Mesenchymal stem cell (in vitro differentiated cells and primary cell): ENCODE measurements at places on chromosomes 1 and 21.
A peak's percentile ranks its signal among the peaks of the same experiment; 100 is the strongest.

DNA sequence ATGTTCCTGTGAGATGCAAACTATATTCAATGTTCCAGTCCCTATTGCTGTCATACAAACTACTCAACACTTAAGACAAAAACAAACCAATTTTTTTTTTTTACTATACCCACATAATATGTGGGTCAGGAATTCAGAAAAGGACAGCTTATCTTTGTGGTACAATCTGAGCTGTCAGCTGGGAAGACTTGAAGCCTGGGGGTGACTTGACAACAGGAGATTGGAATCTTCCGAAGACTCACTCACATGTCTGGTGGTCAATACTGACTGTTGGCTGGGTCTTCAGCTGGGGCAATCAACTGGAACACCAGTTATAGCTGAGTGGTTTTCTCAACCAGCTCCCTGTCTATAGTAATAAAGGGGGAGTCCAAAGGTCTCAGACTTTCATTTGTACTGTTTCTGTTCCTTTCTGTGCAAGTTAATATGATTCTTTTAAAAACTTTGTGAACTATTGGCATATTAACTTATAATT, 81.7 kb upstream of the ATP1B1 start:
- DNase-seq = no peak
- H3K27ac ChIP-seq = peak overlapping the region; percentile 98
- H3K4me3 ChIP-seq = no peak overlapping the region

- H3K27me3 ChIP-seq = no peaks in the 10 kb centered on the region
- no peaks in the 10 kb centered on the region for H3K4me1 ChIP-seq
- no peak overlapping the region for H3K27ac ChIP-seq
- no peak for DNase-seq
Observed at GRCh38 chr21:14956807-14957206, 108.0 kb downstream of the NRIP1 start.

DNA sequence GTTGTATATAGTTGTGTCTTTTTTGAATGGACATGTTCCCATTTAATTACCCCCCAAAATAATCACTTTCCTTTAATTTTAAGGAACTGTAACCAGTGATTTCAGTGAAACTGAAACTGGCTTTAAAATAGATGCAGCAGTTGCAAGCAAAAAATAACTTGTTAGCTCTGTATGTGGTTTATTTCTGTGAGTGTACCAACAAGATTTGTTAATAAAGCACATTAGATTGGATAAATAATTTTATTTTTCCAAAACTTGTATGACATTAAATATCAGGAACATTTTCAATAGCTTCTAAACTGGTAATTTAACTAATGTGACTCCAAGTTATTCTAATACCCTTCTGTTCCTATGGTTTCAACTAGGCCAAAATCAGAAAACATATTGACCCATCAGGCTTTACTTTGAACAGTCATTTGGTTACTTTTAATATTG, 184.3 kb upstream of the CACYBP start:
- H3K36me3 ChIP-seq = no peaks in the 10 kb centered on the region
- H3K27me3 ChIP-seq = no peaks in the 10 kb centered on the region
- peaks cover 4% of the 10 kb centered on the region for H3K4me1 ChIP-seq
- no peak for DNase-seq

DNA sequence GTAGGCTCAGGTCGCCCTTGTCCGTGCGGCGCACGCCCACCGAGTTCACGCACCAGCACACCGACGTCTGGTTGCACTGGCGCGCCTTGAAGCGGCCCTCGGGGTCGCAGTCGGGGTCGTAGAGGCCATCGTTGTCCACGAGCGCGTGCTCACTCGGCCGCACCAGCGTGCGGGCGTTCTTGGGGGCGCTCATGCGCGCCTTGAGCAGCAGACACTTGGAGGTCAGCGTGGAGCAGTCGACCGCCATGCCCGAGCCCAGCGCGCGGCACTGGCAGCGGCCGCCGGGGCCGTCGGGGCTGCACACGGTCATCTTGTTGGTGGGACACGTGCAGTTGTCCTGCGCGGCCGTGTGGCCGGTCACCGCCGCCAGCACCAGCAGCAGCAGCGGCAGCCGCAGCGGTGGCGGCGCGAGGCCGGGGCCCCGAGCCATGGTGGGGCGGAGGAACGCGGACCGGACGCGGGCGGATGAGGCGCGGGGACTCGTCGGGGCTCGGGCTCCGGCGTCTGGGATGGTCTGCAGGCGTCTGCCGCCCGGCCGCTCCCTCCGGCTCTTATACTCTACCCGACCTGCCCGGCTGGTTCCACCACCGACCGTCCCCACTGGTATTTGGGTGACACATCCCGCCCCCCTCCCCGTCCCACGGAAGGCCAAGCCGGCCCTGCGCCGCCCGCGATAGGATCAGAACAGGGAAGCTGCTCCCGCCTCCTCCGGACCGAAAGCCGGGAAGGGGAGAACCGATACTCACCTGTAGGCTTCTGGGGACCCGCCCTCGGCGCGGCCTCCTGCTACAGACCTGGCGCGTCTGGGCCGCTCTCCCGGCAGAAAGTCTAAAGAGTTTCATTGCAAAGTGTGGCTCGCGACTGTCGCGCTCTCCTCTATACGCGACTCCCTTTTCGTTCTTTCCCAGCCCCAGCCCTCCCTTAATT, at the start of gene TACSTD2:
TSS of gene TACSTD2 (minus strand) at position 526 of the 927 bp plus-strand sequence. CDS start at position 430, 96 bp downstream.
- H3K27ac ChIP-seq = no peak within 1 kb of the TSS
- no peaks in the 10 kb centered on the region for H3K36me3 ChIP-seq
- DNase-seq = peak; percentile 18
- peaks cover 10% of the 10 kb centered on the region for H3K4me1 ChIP-seq

GRCh38 chr21:34354836-34355235, 9.0 kb upstream of the KCNE2 start:
- DNase-seq = no peak
- H3K4me3 ChIP-seq = no peak overlapping the region

- DNase-seq = peak; percentile 33
- no peak overlapping the region for H3K4me3 ChIP-seq
- no peaks in the 10 kb centered on the region for H3K36me3 ChIP-seq
Observed at GRCh38 chr1:89971600-89971999, 23.3 kb upstream of the ZNF326 start.

GRCh38 chr1:3060601-3061551, 8.1 kb upstream of the PRDM16 start:
- peaks cover 3% of the 10 kb centered on the region for H3K4me1 ChIP-seq
- H3K36me3 ChIP-seq = no peaks in the 10 kb centered on the region
- H3K4me3 ChIP-seq = no peak overlapping the region
- peaks cover 96% of the 10 kb centered on the region for H3K27me3 ChIP-seq
- no peak overlapping the region for H3K27ac ChIP-seq
- DNase-seq = no peak

GRCh38 chr1:186679924-186680244, 339 bp downstream of the PTGS2 start:
- DNase-seq = no peak
- no peaks in the 10 kb centered on the region for H3K27me3 ChIP-seq
- H3K27ac ChIP-seq = no peak overlapping the region
- no peaks in the 10 kb centered on the region for H3K4me1 ChIP-seq
- peaks cover 20% of the 10 kb centered on the region for H3K36me3 ChIP-seq

DNA sequence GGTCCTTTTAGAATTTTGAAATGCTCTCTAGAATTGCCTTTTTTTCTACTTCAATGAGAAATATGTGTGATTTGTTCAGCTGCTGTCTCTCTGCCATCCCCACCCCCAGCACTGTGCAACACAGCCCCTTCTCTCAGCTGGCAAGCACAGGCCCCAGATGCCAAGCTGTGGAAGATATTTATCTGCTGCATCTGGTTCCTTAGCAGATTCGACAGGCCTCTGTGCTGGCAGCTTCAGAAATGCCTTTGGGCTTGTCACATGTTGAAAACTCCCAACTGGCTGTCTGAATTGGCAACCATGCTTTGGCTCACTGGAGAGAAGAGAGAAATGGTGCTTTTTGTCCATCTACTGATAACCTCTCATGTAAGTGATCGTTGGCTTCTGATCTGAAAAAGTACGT, 206.7 kb upstream of the C1orf87 start:
- H3K4me1 ChIP-seq = peaks cover 2% of the 10 kb centered on the region
- no peaks in the 10 kb centered on the region for H3K36me3 ChIP-seq
- H3K27me3 ChIP-seq = no peaks in the 10 kb centered on the region
- no peak overlapping the region for H3K27ac ChIP-seq

GRCh38 chr1:186463926-186464325, 3.0 kb upstream of the PDC start:
- no peaks in the 10 kb centered on the region for H3K27me3 ChIP-seq
- no peak overlapping the region for H3K4me3 ChIP-seq
- no peak for DNase-seq
- no peak overlapping the region for H3K27ac ChIP-seq
- no peaks in the 10 kb centered on the region for H3K4me1 ChIP-seq

- no peaks in the 10 kb centered on the region for H3K36me3 ChIP-seq
- no peaks in the 10 kb centered on the region for H3K27me3 ChIP-seq
- no peak overlapping the region for H3K4me3 ChIP-seq
- H3K27ac ChIP-seq = no peak overlapping the region
Observed at GRCh38 chr1:65103807-65104206, 44.2 kb upstream of the AK4 start.

GRCh38 chr1:85282424-85282823, 6.0 kb upstream of the BCL10 start:
- no peaks in the 10 kb centered on the region for H3K36me3 ChIP-seq
- H3K27me3 ChIP-seq = no peaks in the 10 kb centered on the region
- DNase-seq = no peak
- no peak overlapping the region for H3K4me3 ChIP-seq

GRCh38 chr1:232923739-232924386, 26.5 kb upstream of the NTPCR start:
- peaks cover 2% of the 10 kb centered on the region for H3K4me1 ChIP-seq
- peak; percentile 18 for DNase-seq
- H3K27me3 ChIP-seq = no peaks in the 10 kb centered on the region
- H3K27ac ChIP-seq = peak overlapping the region; percentile 15

DNA sequence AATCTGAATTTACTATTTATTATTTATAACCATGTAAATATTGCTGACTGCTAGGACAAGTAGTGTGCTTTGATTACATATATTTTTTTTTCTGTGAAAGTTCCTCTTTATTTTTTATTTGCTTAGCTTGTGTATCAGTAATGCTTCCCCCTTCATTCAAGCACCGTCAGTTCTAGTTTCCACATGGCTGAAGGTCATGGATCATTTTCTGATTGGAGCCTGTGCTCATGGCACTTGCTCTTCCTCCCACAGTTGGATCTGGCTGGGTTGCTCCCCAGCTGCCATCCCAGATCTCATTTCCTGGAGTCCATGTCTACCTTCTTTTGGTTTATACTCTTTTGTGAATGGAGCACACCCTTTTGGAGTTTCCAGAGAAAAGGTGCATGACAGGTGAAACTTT, 57.0 kb upstream of the IGSF5 start:
- H3K4me1 ChIP-seq = peaks cover 2% of the 10 kb centered on the region
- H3K27ac ChIP-seq = no peak overlapping the region
- no peak overlapping the region for H3K4me3 ChIP-seq
- H3K27me3 ChIP-seq = no peaks in the 10 kb centered on the region
- no peak for DNase-seq

DNA sequence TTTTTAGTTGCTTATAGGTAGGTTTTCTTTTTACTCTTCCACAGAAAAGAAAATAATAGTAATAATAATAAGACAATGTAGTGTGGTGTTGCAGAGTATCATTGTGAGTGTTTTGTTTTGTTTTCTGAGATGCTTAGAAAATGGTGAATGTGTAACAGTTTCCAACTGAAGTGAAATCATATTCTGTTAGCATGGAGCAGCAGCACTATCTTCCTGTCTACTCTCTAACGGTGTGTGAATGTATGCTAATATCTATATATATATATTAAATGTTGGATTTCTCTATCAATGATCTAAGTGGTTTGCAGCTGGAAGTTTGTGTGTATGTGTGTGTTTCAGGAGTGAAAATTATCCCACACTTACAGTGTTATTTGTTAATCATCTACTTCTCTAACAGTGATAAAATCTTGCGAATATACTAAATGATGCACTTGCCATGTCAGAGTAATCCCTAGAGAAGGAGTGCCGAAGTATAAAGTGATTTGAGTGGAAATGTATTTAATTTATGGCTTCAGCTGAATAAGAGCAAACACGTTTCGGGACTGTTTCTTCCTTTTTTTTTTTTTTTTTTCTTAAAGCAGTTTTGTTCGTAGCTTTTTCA, 377 bp downstream of the SAMD13 start:
- peaks cover 4% of the 10 kb centered on the region for H3K4me1 ChIP-seq
- H3K27me3 ChIP-seq = no peaks in the 10 kb centered on the region
- no peaks in the 10 kb centered on the region for H3K36me3 ChIP-seq
- peak; percentile 19 for DNase-seq
- H3K4me3 ChIP-seq = no peak overlapping the region

- H3K4me3 ChIP-seq = peak overlapping the region; percentile 39
- DNase-seq = peak; percentile 95
- H3K4me1 ChIP-seq = peaks cover 19% of the 10 kb centered on the region
- H3K27ac ChIP-seq = peak overlapping the region; percentile 37
Observed at GRCh38 chr1:32989160-32990050, 24.8 kb upstream of the RNF19B start.

DNA sequence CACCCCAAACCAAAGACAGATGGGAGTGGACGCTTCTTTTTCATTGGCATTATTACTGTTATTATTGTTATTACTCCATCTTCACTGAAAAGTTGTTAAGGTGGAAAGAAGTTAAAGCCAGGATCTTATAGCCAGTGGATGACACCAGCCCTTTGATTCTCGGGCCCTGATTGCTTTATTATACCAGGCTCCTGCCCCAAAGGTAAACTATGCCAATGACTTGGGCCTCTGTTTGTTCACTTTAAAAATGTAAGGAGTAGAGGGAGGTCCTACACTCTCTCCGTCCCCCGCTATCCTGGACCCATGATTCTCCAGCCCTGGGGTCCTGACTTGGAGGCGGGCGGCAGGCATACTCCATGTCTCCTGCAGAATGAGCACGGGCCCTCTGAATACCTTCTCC, 106.8 kb downstream of the TOMM20 start:
- H3K4me3 ChIP-seq = no peak overlapping the region
- H3K27ac ChIP-seq = no peak overlapping the region
- peaks cover 2% of the 10 kb centered on the region for H3K4me1 ChIP-seq
- no peaks in the 10 kb centered on the region for H3K36me3 ChIP-seq

DNA sequence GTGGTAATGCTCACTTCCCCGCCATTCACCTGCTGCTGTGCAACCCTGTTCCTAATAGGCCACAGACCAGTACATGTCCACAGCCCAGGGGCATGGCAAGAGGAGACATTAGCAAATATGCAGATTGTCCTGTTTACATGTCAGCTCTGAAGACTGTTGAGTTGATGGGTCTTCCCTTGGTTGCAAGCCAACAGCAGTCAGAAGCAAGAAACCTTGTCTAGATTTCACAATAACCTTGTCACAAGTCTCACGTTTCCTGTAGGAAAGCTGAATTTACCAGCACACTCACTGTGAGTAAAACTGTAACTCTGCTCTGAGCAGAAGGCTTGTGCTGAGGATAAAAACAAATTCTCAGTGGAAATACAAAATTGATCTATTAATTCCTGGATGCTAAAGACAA, 195.1 kb downstream of the HLX start:
- H3K36me3 ChIP-seq = no peaks in the 10 kb centered on the region
- H3K27ac ChIP-seq = no peak overlapping the region
- H3K4me1 ChIP-seq = no peaks in the 10 kb centered on the region
- peak; percentile 48 for DNase-seq
